ENCODE measurements at places on chromosomes 12 and 14.

DNA sequence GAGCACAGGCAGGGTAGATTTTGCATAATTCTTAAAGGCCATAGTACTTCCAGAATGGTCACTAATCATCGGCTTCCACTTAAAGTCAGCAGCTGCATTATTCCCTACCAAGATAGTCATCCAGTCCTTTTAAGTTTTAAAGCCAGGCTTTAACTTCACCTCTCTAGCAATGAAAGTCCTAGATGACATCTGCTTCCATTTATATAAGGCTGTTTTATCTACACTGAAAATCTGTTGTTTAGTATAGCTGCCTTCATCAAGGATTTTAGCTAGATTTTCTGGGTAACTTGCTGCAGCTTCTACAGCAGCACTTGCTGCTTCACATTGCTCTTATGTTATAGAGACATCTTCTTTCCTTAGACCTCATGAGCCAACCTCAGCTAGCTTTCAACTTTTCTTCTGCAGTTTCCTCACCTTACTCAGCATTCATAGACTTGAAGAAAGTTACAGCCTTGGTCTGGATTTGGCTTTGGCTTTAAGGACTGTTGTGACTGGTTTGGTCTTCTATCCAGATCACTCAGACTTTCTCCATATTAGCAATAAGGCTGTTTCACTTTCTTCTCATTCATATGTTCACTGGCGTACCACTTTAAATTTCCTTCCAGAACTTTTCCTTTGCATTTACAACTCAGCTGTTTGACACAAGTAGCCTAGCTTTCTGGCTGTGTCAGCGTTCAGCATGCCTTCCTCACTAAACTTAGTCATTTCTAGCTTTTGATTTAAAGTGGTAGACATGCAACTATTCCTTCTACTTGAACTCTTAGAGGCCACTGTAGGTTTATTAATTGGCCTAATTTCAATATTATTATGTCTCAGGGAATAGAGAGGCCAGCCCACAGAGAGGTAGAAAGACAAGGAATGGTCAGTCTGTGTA is 209.9 kb upstream of the GARIN2 start:
- DNase-seq: no peak

GRCh38 chr14:49584058-49584457 is 2.1 kb downstream of the RPS29 start:
- no peak for DNase-seq

- no peak for DNase-seq
Observed at GRCh38 chr14:22485178-22485577, 103.8 kb downstream of the DAD1 start.

DNA sequence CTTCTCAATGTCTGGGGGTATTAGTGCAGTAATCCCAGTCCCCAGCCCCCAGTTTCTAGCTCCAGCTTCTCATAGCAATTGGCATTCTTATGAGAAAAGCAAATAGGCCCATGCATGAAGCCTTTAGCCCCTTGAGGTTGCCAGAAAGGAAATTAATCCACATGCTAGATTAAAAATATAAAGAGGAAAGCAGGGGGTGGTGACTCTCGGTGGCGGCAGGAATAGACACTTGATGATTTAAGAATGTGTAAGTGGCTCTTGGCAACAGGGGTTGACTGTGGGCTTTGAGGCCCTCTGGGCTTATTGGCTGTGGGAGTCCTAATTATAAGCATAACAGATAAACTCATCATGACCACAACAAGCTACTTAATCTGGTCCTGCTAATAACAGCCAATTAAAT is 1367.3 kb upstream of the FLRT2 start:
- no peak for DNase-seq

DNA sequence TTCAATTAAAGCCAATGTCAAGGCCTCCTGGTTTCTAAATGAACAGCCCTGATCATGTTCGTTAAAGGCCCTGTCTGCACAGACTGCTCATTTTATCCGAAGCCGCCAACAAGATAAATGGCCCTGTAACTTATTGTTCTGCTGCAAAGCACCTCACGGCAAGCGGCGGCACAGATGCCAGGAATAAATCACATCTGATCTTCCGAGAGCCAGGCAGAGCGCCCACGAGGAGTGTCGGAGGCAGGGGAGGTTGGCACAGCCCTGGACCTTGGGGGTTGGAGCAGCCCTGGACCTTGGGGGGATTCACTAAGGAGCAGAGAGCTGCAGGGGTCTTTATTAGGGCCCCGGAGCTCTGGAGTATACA is 110.5 kb downstream of the SCARB1 start:
- no peak for DNase-seq

GRCh38 chr12:114588061-114588460 is 95.9 kb downstream of the TBX3 start:
- no peak for DNase-seq

DNA sequence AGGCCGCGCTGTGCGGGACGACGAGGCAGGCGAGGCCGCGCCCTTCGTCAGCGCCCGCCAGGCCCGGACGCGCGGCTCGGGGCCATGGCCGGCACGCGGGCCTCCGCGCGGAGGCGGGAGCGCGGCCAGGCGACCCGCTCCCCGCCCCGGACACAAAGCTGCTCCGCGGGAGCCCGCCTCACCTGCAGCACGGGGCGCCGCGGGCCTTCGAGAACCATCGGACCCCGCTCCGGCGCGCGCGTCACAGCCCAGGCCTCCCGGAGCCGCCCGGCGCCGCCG is 342 bp downstream of the DICER1 start:
- no peak for DNase-seq

GRCh38 chr14:100915560-100915959 is 12.0 kb upstream of the RTL1 start:
- DNase-seq: no peak

All from occipital lobe (tissue), 3 donors.